Bronchus fibroblast of lung (primary cell): ENCODE measurements at places on chromosomes 6 and 20. TPM values are rescaled to one million over a fixed set of nuclear protein-coding genes. Genes with fewer than 3 reads are reported as not detected.

PROKR2 gene
- total RNA-seq, result not detected in 2 replicates

KCNK15 gene
- total RNA-seq, result not detected in 2 replicates

VNN1 gene
- total RNA-seq, result under 0.01 TPM in 1 of 2 replicates, not detected in the other

RAET1L gene
- not detected in 2 replicates for total RNA-seq
